Forelimb muscle (tissue), 1 donor: ENCODE measurements at places on chromosomes 16 and 17. TPM values are rescaled to one million over a fixed set of nuclear protein-coding genes. Genes with fewer than 3 reads are reported as not detected.

Gene TNFRSF17
- 0.19 TPM for polyA plus RNA-seq

Gene FBXO39
- 0.20 TPM for polyA plus RNA-seq

Gene SOST
- not detected for polyA plus RNA-seq

Gene PNPO
- polyA plus RNA-seq: 9.7 TPM

Gene NLRC3
- 1.2 TPM for polyA plus RNA-seq
